ENCODE measurements at places on chromosomes 5 and 9. TPM values are rescaled to one million over a fixed set of nuclear protein-coding genes. Genes with fewer than 3 reads are reported as not detected.

The FOXD4L3 gene
- not detected for total RNA-seq

The FYB1 gene
- total RNA-seq: 9.4 TPM

The KLF9 gene
- total RNA-seq: 3.0 TPM

The PRUNE2 gene
- total RNA-seq: 0.06 TPM

The PCDHGA9 gene
- 0.08 TPM for total RNA-seq

The PAPPA gene
- 26.2 TPM for total RNA-seq

The CRHBP gene
- total RNA-seq: not detected

The RAB3C gene
- total RNA-seq: not detected

The RASGRF2 gene
- total RNA-seq: 1.6 TPM

Measured in A549 treated with GW870086 at 1 μM for 4 hours (cell line).